T-cell (primary cell): ENCODE measurements at places on chromosomes 5 and 9.

DNA sequence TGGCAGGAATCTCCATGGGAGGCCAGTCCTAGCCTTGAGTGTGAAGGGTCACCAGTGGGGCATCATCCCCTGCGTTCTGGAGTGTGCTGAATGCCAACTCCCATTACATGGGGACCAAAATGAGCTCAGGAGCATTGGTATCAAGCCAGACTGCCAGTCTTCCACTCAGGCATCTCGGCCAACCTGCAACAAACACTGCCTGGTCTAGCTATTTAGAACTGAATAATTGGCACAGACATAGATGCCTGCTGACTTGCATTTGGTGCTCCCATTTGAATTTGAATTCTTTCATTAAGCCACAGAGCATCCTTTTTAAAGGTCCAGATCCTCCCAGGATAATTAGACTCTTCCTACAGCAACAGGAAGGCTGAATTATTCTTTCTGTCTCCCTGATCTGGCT lies 116.6 kb upstream of the ABCA1 start:
- no peak for DNase-seq

DNA sequence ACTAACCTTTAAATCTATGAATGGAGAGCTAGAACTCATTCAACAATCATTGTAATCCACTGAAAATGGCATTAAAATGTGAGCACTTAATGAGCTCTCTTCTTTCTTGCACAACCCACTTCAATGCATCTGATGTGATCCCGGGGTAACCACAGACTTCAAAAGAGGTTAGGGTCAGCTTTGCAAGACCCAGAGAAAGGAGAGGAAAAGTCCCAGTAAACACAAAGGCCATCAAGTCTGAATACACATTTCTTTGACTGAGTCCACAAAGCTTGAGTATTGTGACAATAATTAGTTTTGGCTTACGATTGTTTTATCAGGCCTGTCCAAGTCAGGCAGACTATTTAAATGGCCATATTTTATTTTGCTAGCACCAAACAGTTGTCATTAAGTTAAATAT lies 148.8 kb upstream of the ZNF608 start:
- DNase-seq = no peak

DNA sequence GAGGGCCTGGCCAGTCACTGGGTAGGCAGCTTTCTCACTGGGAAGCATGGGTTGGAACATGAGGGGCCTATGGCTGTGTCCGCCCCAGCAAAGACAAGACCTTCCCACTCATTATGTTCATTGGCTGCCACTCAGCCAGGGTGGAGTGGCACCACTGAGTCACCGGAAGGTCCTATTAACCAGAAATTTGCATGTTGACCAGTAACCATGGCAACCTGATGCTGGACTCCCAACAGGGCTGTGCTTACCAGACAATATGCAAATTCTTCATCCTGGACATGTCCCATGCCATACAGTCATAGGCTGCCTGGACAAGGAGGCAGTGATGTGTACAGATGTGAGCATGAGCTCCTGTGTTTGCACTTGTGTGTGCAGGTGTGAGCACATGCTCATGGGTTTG lies 66.7 kb downstream of the PSD2 start:
- DNase-seq = no peak

GRCh38 chr9:107480386-107480789 lies 9.2 kb downstream of the KLF4 start:
- no peak for DNase-seq

GRCh38 chr9:98558575-98558974 lies 150.2 kb downstream of the GABBR2 start:
- DNase-seq = no peak

DNA sequence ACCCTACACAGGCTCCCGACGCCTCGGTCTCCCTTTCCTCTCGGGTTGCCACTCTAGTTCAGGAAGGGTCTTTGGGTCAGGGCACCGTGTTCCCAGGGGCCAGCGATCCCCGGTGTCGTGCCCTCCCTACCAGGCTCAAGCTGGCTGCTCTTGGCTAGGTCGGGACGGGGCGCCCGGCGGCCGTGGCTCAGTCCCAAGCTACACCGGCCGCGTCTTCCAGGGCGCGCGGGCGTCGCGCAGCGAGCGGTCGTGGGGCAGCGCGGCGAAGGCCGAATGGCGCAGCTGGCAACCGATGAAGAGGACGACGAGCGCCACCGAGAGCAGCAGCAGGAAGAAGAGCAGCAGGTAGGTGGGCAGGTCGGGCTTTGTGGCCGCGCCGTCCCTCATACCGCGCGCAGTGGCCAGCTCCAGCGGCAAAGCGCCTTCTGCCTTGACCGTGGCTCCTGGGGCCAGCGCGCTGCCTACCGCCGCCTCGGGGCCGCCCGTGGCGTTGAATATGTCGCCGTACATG lies 892 bp downstream of the SMIM32 start:
- no peak for DNase-seq

DNA sequence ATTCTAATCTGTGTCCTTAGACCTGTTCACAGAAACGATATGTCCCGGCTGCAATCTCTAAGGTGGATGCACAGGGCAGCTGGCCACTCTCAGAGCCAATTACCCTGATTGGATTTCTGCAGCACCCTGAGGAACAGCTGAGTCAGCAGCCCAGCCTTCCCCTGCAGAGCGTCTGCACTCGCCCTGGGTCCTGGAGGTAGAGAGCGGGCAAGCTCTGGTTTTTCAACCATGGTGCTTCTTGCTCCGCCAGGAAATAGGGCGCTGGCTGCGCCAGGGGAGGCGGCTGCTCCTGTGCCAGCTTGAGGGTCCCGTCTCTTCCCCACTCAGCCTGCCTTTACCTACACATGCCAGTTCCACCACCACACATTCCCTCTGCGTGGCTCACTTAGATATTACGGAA lies 19.2 kb downstream of the NDUFS6 start:
- no peak for DNase-seq

DNA sequence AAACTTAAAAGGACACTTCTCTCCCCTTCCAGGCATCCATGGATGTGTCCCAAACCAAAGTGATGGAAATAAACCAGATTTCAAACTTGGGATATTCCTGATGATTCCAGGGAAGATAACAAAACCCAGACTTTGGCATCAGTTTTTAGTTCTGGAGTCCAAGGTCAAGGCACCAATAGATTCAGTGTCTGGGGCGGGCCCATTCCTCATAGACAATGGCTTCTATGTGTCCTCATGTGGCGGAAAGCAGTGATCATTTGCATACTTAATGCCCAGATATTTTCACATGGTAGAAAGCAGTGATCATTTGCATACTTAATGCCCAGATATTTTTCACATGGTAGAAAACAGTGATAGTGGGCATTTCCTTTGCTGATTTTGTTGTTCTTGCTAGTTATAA lies 151.4 kb upstream of the DAP start:
- DNase-seq = no peak

DNA sequence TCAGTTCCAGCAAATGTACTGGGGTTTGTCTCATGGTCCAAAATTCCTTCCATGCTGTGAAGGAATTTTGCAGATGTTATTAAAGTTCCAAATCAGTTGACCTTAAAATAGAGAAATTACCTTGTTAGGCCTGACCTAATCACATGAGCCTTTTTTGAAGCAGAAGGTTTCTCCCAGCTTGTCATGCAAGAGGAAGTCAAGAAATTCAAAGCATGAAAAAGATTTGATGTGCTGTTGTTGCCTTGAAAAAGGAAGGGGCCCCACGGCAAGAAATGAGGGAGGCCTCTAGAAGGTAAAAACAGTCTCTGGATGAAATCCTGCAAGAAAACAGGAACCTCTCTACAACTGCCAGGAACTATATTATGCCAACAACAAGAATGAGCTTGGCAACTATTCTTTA lies 24.2 kb upstream of the HAPLN1 start:
- DNase-seq = no peak

GRCh38 chr5:26416911-26417310 lies 621.5 kb downstream of the CDH9 start:
- no peak for DNase-seq
